ENCODE measurements at places on chromosomes 5 and 9.
A peak's percentile ranks its signal among the peaks of the same experiment; 100 is the strongest.

DNA sequence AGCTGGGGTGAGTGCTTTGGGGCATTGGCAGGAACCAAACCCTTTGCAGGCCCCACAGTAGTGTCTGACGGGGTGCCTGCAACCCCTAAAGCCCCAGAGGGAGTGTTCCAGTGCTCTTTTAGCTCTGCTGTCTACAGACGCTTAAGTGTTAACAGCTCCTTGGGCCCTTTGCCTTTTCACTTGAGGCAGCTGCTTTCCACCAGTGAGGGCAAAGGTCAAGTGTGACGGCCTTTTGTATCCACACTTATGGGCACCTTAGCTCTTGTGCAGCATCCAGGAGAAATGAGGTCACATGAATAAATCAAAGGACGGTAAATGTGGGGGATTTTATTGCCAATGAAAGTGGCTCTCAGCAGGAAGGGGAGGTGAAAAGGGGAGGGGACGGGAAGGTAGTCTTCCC, 241.4 kb upstream of the PCSK5 start:
- DNase-seq, result no peak

DNA sequence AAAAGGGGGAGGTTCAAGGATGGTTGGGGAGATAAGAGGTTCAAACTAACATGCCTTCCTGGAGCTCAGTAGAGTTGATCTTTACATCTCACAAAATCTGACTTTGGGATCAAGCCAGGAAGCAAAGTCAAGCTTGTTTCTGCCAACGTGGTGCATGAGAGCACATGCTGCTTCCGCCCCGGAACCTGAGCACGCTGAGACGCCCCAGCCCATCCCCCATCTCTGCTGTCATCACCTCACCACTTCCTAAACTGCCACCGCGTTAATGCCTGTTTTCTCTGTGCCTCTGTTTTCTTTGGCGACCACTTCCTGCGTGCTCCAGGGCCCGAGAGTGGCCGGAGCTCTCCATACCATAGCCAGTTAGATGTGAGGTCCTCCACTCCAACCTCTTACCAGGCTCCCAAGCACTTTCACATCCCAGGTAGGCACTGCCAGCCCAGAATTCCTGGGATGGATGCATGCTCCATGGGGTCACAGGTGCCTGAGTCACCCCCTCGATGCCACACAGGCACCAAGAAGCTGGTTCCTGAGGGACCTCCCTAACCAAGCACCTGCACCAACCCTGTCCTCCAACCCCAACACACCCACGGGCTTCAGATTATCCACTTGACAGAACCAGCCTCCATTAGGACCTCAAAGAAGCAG, 31.2 kb upstream of the AFAP1L1 start:
- peak; percentile 59 for DNase-seq

GRCh38 chr9:38107405-38107804, 38.4 kb upstream of the SHB start:
- no peak for DNase-seq

DNA sequence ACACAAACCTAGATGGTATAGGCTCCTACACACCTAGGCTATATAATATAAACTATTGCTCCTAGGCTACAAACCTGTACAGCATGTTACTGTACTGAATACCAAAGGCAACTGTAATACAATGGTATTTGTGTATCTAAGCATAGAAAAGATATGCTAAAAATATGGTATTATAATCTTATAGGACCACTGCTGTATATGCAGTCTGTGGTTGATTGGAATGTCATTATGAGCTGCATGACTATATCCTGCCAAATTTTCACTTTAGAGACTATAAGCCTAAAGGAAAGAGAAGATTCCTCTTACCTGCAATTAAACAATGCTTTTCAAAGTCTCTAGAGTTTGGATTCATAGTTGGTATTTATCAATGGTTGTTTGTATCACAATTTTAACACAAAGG, 24.7 kb upstream of the ACOT12 start:
- no peak for DNase-seq

- no peak for DNase-seq
These were observed 9.7 kb downstream of the KIF20A start for GRCh38 chr5:138188626-138189025.

- no peak for DNase-seq
These were observed 199.4 kb upstream of the SLC24A2 start for GRCh38 chr9:19988281-19988680.
